T47D (cell line): ENCODE measurements at places on chromosomes 3 and 15.

GRCh38 chr3:8156138-8156537 lies 345.5 kb upstream of the LMCD1 start:
- no peak for DNase-seq

DNA sequence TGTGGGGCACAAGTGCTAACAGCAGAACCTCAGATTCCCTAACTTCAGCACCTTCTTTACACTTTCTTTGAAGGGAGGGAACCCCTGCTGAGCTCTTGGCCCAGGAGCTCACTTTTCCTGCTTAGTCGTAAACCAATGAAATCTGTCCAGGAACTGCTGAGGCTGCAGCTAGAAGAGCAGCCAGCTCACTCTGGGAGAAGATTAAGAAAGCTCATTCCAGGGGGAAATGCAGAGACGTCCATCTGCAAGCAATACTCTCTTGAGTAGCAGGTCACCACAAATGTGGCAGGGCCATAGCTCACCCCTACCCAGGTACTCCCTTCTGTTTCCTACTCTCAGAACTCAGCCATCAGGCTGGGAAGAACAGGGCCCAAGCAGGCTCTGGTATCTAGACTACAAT lies 103.3 kb downstream of the WDR76 start:
- peak; percentile 60 for DNase-seq

DNA sequence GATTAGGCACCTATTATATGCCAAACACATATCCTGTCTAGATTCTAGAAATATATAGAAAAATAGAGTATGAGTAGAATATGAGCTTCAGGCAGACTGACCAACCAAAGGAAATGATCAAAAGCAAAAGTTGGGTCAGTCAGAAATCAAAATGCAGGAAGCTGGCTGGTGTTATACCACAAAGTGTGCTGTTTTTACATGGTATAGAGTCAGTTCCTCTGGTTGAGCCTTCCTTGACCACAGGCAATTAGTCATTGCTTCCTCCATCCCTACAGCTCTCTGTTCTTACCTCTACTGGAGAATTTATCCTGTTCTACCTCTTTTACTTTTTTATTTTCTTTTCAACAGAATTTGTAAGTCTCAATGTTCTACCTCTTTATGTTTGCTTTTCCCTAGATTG lies 149.8 kb downstream of the TMCO5A start:
- no peak for DNase-seq

GRCh38 chr3:8985411-8985831 lies 22.1 kb upstream of the RAD18 start:
- DNase-seq = no peak

DNA sequence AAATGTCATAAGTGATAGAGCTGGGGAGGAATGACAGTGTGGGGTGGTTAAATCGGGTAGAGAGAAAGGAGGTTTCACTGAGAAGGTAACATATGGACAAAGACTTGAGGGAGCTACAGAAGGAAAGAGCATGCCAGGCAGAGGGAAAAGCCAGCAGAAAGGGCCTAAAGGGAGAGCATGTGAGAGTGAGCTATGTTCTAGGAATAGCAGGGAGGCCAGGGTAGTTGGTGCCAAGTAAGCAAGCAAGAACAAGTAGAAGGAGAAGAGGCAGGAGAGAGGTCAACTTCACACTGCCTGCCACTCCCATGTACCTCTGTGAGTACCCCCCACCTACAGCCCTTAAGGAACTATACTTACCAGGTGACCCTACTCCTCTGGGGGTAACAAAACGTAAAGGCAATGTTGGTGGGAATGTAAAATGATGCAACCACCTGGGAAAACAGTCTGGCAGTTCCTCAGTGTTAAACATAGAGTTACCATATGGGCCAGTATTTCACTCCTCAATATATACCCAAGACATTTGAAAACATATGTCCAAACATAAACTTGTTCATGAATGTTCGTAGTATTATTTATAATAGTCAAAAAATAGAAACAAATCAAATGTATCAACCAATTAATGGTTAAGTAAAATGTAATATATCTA lies 67.6 kb downstream of the SFMBT1 start:
- no peak for DNase-seq

GRCh38 chr3:50674349-50675178 lies at the start of gene DOCK3:
TSS of gene DOCK3 (plus strand) at chr3:50674927. CDS start at chr3:50675264, 337 bp downstream.
- peak; percentile 71 for DNase-seq

GRCh38 chr3:13023235-13023970 lies 49.8 kb downstream of the IQSEC1 start:
- no peak for DNase-seq
